ENCODE measurements at places on chromosomes 12 and 14. TPM values are rescaled to one million over a fixed set of nuclear protein-coding genes. Genes with fewer than 3 reads are reported as not detected.

DNA sequence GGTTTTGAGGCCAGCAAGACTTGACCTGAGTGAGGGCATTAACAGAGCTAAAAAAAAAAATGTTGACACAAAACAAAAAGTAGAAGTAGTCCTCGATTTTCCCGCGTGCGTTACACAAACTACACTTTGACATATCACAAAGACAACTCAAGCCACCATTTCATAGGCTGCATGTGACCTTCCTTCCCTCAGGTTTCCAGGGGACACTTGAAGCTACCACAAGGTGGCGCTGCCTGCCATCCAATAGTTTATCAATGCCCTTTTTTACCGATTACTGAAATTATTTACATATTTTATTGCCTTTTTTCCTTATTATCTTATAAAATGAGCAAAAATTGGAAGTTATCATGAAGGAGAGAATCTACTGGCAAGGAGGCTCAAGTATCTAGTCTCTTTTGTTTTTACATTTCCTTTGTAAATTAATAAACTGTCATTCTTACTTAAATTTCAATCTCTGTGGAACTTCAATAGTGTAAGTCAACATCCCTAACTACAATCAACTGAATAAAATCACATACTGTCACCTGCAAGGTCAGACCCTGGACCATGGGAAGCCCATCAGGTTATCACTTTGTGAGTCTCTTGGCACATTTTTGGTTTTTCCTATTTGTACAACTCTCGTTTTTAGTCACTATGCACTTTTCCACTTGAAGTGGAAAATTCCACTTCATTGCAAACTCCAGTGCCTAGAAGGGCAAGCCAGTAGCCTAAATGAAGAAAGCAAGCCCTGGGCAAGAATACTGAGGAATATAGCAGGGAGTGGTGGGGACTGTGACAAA, 84.6 kb upstream of the CPSF6 start:
- no peaks in the 10 kb centered on the region for H3K36me3 ChIP-seq
- no peaks in the 10 kb centered on the region for H3K27me3 ChIP-seq
- no peak overlapping the region for H3K4me3 ChIP-seq
- H3K27ac ChIP-seq = no peak overlapping the region
- DNase-seq = peak; percentile 85
- H3K4me1 ChIP-seq = peaks cover 22% of the 10 kb centered on the region

DNA sequence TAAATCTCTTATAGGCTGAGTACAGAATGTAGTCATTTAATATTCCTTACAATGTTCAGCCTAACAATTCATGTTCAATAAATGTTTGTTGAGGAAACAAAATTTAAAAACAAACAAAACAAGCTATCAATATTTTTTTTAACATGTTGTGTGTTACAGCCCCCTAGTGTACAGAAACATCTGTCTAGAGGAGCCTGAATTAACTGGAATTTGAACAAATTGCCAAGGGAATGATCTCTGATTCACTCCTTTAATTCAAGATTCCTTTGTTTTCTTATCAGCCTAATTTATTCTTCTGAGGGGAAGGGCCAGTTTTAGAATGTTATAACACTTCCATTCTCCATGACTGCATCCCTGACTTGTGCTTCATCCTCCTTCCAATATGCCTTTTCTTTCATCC, 127.2 kb downstream of the CMAS start:
- H3K4me3 ChIP-seq = no peak overlapping the region
- H3K4me1 ChIP-seq = peaks cover 5% of the 10 kb centered on the region
- H3K36me3 ChIP-seq = no peaks in the 10 kb centered on the region
- DNase-seq = no peak
- H3K27me3 ChIP-seq = no peaks in the 10 kb centered on the region
- H3K27ac ChIP-seq = no peak overlapping the region

GRCh38 chr14:49220492-49220891, 365.7 kb downstream of the RPS29 start:
- H3K27me3 ChIP-seq = no peaks in the 10 kb centered on the region
- H3K4me3 ChIP-seq = no peak overlapping the region
- no peak overlapping the region for H3K27ac ChIP-seq
- DNase-seq = no peak
- H3K36me3 ChIP-seq = no peaks in the 10 kb centered on the region

The LRFN5 gene
- not detected for total RNA-seq

Data from activated CD4-positive, alpha-beta memory T cell treated with anti-CD3 and anti-CD28 coated beads for 36 hours (primary cell).